ENCODE measurements at places on chromosomes 6 and 20. TPM values are rescaled to one million over a fixed set of nuclear protein-coding genes. Genes with fewer than 3 reads are reported as not detected.

Gene PTCHD4
- 1.5 TPM for total RNA-seq

Gene C20orf141
- total RNA-seq, result not detected

Gene HLA-DRA
- 22.1 TPM for total RNA-seq

Gene SALL4
- 3.7 TPM for total RNA-seq

Gene C6orf136
- total RNA-seq, result 3.6 TPM

All from melanocyte of skin (primary cell).